ENCODE measurements at places on chromosomes 11 and 22.

GRCh38 chr11:83540112-83540675, 254.0 kb upstream of the CCDC90B start:
- no peak for DNase-seq

GRCh38 chr11:120863359-120863758, 160.5 kb upstream of the TBCEL start:
- DNase-seq = no peak

DNA sequence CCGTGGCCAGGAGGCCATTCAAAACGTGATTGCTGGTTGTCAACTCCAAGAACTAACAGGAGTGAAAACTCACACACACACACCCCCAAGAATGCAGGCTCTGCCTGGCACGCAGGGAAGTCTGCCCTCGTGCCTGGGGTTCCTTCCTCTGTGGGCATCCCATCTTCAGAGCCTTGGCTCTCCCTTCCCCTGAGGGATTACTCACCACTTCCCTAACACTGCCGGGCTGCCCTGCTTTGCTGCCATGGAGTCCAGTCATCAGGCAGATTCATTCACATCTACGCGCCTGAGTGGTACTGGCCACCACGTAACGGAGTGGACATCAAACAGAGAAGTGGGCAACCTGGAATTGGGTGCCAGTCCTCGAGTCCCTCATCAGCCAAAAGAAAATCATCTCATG, 120.7 kb upstream of the TMEM45B start:
- no peak for DNase-seq

DNA sequence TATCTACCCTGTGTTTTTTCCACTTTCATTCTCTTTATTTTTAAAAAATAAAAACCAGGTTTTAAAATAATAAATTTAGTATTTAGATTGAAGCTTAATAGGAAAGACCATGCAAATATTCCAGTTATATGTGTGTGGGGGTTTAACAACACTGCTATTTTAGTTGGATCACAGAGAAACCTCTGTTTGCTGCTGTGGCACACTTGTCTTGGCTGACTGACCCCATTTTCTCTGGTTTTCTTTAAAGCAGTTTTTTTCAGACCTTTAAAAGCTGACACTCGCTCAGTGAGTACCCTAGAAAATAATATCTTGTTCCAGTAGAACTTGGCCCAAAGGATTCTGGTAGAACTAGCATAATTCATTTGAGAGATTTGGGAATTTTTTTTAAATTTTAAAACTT, 31.6 kb downstream of the ACER3 start:
- DNase-seq = no peak

DNA sequence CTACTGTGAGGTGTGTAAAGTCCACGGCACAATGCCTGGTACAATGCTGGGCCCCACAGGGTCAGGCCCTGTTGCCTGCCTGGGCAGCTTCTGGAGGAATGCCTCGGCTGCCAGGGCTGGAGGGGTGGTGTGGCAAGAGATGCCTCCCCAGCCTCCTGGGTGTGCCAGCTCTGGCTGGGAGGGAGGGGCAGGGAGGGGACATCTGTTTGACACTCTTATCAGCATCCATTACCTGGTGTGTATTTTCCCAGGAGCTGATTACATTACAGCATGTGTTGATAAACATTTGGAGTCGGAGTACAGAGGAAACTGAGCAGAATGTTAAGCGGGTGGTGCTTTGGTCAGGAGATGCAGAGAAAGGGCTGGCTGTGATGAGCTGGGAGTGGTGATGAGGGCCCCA, 11.0 kb upstream of the NECTIN1 start:
- DNase-seq = no peak

DNA sequence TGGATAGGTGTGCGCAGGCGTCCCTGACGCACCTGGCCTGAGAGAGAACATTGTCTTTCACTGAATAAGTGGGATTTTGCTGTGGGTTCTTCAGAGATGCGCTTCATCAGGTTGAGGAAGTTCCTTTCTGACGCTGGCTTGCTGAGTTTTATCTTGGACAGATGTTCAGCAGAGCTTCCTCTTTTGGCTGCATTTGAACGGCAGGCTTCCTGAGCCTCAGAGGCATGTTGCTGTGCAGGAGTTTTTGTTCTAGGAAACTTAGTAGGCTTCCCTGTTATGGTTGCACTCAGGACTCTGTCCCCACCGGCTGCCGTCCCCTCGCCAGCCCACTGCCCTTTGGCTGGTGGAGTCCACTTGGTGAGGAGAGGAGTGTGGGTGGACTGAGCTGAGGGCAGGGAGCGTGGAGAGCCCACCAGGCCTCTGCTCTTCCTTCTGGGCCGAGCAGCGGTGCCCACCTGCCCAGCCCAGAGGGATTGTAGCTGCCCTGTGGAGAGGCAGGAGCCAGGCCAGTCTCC, 17.2 kb downstream of the FRMD8 start:
- DNase-seq = no peak

DNA sequence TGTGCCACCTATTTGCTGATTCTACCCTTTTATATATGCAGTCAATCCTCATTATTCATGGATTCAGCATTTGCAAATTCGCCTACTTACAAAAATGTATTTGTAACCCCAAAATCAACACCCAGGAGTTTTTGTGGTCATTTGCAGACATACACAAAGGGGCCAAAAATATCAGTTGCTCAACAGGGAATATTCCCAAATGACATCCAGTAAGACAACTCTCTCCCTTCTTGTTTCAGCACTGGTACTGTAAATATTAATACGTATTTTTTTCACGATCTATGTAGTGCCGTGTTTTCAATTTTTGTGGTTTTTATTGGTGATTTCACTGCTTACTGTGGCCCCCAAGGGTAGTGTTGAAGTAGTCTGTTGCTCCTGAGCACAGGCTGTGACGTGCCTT, 11.8 kb upstream of the CAVIN3 start:
- DNase-seq = no peak

GRCh38 chr22:44493206-44493605, 4.8 kb downstream of the RTL6 start:
- DNase-seq = no peak

GRCh38 chr11:46270684-46271083, 6.8 kb upstream of the CREB3L1 start:
- no peak for DNase-seq

DNA sequence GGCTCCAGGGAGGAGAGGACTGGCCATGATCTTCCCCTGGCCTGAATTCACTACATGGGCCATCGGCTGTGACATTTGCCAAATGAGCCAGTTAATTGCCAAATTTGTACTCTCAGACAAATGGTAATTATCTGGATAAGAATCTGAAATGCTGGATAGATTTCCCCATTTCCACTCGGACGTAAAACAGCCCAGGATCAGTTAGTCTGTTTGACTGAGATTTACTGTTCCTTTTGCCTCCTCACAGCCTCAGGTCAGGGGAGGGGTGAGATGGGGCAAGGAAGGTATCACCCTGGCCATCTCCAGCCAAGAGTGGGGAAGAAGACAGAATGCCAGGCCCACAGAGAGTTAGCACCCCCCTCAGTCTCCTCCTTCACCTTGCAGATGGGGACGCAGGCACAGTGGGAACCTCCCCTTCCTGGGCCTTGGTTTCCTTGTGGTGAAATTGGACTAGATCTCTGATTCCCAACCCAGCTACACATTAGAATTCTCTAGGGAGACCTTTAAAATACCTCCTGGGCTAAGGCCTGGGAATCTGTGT, 5.2 kb downstream of the TRIM29 start:
- no peak for DNase-seq

DNA sequence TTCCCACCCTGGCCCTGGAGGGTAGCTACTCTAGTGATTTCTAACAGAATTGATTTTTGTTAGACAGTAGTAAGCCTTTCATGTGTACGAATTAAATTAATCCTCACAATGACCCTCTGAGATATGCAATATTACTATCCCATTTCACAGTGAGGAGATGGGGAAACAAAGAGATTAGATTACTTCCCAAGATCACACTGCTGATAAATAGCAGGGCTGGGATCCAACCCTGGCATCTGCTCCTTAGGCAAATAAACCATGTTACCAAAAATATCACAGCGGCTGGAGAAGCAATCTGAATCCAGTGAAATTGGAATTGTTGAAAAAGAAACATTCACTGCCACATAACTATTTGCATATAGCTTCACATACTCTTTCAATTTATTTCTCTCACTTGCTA, 12.8 kb upstream of the CAVIN3 start:
- no peak for DNase-seq

GRCh38 chr22:46909237-46910030, 147.0 kb downstream of the TBC1D22A start:
- DNase-seq = no peak

DNA sequence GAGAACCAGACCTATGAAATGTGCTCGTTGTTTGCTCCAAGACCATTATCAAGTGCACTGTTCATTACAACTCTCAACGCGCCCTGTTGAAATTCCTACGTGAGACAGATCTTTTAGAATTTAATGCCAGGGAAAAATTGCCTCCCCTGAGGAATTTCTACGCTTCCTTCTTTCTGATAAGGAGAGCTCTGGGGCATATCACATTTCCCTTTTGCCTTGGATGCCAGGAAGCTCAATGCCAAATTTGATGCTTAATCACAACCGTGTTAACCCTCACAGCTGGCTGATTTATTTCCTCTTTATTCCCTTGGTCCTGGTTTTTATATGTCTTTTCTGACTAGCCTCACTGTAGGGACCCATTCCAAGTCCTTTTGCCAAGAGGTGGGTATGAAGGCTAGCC, 109.4 kb downstream of the MICAL2 start:
- no peak for DNase-seq

GRCh38 chr11:125110506-125110905, 920 bp downstream of the TMEM218 start:
- DNase-seq = peak; percentile 27

DNA sequence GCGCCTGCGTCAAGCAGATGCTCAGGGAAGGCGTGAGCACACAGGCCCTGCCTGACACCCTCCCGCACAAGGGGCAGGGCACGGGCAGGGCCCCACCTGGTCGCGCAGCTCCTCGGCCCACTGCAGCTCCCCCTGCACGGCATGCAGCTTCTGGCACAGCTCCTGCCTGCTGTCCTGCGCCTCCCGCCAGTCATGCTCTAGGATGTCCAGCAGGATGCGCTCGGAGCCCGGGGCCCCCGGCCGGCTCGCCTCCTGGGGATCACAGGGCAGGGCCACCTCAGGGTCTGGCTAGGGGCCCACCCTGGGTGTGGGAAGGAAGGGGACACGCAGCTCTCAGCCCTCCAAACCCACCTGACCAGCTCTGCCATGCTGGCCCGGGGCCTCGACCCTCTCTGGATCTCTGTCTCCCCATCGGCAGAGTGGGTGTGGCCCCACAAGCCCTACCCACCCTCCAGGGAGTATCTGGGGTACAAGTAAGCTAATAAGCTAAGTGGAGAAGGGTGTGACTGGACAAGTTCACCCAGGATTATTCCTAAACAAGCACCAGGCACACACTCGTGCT, 10.7 kb downstream of the CARD10 start:
- DNase-seq = no peak

GRCh38 chr11:15204711-15205110, 90.0 kb downstream of the INSC start:
- no peak for DNase-seq

GRCh38 chr11:19918302-19919049, 205.8 kb downstream of the NAV2 start:
- DNase-seq = no peak

- DNase-seq = no peak
Measured at GRCh38 chr22:39418696-39419095, 19.1 kb downstream of the TAB1 start.

GRCh38 chr11:46655631-46656030, 38.3 kb downstream of the ATG13 start:
- no peak for DNase-seq

GRCh38 chr11:71309611-71310010, 57.2 kb upstream of the SHANK2 start:
- DNase-seq = no peak

GRCh38 chr11:85752890-85753581, 57.9 kb downstream of the SYTL2 start:
- DNase-seq = peak; percentile 92

DNA sequence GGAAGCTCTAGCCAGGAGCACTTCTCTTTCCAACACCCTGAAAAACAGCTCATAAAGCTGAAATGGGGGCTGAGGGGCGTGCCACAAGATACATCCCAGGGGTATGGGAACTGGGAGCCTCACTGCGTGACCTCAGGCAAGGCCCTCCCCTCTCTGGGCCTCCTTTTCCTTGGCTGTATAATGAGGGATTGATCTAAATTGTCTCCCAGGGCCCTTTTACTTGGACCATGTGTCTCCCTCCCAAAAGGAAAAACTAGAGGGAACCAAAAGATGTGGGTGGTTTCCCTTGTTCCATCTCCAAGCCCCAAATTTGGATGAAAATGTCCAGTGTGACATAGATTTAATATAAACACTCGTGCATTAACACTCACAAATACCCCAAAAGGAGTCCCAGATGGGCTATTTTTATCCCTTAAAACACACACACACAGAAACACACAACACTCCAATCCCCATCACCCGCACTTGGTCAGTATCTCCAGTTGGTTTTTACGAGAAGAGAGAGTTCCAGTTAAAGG, 25.9 kb upstream of the SMTN start:
- DNase-seq = no peak

GRCh38 chr11:103035791-103036434, 56.0 kb downstream of the DCUN1D5 start:
- DNase-seq = peak; percentile 85

GRCh38 chr11:46050662-46051061, 70.6 kb downstream of the PHF21A start:
- no peak for DNase-seq

DNA sequence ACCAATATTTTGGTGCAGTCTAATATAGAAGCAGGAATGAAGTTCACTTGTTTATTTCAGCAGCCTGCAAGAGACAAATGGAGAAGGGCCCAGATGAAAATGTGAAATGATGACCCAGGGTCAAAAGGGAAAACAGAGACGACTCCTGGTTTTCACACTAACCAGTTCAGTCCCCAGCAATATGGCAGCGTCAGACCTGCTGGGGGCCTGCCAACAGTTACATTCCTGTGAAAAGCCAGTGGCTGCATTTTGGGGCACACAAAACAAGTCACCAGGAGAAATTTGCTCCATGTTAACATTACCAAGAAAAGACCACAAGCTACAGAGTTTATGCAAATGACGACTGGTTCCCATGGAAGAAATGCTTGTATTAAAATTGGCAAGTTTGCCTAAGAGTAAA, 80.2 kb downstream of the CCDC34 start:
- no peak for DNase-seq

DNA sequence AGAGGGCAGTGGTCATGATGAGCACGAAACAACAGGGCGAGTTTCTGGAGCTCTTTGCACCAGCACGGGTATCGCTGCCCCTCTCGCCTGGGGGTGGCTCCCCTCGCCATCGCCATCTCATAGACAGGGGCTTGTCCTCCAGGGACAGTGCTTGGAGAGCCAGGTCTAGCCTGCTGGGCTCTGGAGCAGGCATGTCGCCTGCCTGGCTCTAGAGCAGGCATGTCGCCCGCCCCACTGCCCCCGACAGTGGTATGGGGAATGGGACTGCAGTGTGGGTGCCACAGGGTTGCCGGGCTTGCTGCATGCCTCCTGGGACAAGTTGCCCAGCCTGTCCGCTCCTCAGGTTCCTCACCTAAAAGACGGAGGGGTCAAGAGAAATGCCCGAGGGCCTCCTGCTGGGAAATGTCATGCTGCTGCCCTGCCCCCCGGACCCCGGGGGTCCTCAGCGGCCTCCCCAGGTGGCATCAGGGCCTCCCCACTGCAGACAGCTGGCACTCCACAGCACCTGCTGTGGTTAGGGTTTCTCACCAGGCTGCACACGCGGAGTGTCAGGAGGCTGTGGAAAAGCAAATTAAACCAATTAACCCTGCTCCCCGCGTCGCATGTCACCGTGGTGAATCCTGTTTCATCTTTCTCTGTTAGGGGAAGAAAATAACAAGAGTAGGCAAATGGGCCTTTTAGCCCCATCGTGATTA, 403.0 kb downstream of the TBC1D22A start:
- DNase-seq = no peak
